Left lung (tissue), 14 donors: ENCODE measurements at places on chromosomes 4 and X. TPM values are rescaled to one million over a fixed set of nuclear protein-coding genes. Genes with fewer than 3 reads are reported as not detected.

Gene FGFR3
- 10.8 TPM for total RNA-seq

Gene UGT2B7
- total RNA-seq, result 0.47 TPM

Gene HSFX1
- total RNA-seq, result 1.2 TPM

Gene GDPD2
- not detected for total RNA-seq

Gene SPANXN2
- total RNA-seq, result not detected
